ENCODE measurements at places on chromosomes 6 and 20.

DNA sequence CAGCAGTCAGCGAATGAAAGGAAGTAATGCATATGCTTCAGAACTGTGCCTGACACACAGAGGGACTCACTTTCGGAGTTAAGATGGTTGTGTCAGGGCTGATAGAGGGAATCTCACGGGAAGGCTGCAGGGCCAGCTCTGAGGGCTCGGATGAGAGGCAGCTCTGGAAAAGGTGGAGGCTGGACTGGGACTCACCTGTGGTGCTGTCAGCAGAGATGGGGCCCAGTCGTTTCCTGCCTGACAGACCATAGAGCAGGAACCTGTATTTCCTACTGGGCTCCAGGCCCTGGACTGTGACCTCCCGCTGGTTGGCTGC, 9.3 kb downstream of the CYP21A2 start:
- no peak for DNase-seq

- no peak for DNase-seq
These were observed 322.8 kb upstream of the GJE1 start for GRCh38 chr6:141809901-141810300.

DNA sequence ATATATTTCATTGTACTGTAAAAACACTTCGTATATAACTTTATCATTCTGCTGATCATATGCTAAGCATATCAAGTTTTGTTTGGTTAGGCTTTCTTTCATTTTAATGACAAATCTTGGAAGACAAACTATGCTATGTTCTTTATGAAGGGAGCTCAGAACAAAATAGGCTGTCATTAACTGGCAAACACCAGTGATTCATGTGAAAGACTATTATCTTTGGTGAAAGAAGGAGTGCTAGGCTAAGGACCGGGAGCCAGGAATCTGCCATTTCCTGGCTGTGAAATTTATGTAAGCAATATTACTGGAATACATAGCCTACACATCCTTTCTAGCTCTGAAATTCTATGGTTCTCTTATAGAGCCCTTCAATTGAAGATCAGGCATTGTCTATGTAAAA, 136.2 kb upstream of the CCN2 start:
- no peak for DNase-seq

DNA sequence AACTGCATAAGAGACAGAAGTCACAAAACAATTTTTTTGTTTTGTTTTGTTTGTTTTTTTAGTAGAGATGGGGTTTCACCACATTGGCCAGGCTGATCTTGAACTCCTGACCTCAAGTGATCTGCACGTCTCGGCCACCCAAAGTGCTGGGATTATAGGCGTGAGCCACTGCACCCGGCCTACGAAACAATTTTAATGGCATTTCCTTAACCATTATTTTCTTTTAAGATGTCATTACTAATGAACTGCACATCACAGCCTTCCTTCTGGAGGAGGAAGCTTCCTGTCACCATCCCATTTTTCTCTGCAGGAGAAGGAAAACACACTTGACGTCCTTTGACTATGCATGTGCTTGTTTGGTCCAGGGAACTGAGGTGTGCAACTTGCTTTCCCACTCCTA, 125.3 kb upstream of the AKIRIN2 start:
- DNase-seq: no peak

DNA sequence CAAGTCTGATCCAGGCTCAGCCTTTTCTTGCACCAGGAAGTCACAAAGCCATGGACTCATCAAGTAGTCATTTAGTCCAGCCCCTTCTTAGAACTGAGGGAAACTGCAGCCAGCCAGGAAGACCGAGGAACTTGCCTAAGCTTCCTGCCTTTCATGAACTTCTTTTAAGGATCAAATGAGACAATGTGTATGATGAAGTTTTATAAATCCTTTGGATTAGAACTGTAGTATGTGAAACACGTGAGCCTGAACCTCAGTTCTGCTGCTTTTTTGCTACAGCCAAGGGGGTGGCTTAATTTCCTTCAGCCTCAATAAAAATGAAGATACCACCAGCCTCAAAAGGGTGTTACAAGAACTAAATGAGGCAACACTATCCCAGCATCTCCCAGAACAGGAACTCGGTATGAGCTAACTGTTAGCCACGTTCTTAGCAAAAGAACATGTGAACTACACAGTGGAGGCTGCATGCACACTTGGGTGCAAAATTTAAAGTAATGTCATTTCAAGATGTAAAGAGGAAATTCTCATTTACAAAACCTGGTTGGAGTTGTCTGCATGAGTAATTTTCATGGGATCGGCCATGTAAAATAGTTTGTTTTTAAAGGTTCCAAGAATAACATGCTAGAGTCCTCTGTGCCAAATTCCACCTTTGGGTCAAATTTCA, 76.0 kb upstream of the TBC1D7 start:
- no peak for DNase-seq

- DNase-seq: no peak
These were observed 49.9 kb upstream of the KLHL31 start for GRCh38 chr6:53715434-53715833.

DNA sequence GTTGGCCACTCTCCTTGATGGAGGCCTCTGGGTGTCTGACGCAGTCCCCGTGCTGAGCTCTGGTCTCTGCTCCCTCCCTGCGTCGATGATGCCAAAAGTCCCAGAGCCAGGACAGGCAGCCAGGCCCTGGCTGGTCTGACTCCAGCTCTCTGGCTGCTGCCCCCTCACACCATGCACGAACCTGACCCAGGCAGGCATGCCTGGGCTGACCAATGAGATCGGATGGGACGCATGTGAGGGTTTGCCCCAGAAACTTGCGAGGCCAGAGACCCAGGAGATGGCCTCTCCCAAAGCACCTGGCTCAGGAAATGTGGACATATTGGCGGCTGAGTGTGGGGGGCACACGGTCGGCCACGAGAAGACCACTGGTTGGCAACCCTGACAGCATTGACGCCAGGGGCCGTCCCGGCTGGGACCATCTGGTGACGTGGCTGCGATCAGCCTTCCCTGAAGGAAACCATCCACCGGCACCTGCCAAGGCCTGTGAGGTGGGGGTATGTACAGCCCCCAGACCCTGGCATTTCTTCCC, 51.2 kb upstream of the FRMD1 start:
- DNase-seq: no peak

DNA sequence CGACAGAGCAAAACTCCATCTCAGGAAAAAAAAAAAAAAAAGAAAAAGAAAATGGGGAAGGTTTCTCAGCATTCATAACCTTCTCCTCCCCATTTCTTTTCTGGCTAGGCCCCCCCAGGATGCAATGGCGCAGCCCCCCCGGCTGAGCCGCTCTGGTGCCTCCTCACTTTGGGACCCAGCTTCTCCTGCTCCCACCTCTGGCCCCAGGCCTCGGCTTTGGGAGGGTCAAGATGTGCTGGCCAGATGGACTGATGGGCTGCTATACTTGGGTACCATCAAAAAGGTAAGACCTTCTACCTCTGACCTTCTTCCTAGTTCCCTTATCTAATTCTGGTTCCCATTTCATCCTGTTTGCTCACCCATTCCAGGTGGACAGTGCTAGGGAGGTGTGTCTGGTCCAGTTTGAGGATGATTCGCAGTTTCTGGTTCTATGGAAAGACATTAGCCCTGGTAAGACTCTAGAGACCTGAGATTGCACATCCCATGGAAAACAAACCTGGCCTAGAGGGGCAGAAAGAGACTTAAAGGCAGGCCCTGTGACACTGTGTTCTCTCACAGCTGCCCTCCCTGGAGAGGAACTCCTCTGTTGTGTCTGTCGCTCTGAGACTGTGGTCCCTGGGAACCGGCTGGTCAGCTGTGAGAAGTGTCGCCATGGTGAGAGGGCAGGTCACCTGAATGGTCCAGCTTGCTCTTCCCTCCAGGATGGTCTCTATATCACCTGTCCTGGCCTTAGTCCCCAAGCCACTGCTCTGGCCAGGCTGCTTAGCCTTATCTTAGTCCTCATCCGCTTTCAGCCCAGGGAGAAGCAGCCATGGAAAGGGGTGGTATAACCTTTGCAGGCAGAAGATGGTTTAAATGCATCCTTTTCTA, 1.6 kb downstream of the PHF1 start:
- DNase-seq: no peak

GRCh38 chr6:128516514-128516898, 3.9 kb downstream of the PTPRK start:
- no peak for DNase-seq

- no peak for DNase-seq
These were observed 382 bp downstream of the SFT2D1 start for GRCh38 chr6:166341977-166342348.

GRCh38 chr20:53833333-53834061, 236.9 kb downstream of the BCAS1 start:
- no peak for DNase-seq

GRCh38 chr6:18600255-18600654, 213.1 kb downstream of the RNF144B start:
- DNase-seq: no peak

DNA sequence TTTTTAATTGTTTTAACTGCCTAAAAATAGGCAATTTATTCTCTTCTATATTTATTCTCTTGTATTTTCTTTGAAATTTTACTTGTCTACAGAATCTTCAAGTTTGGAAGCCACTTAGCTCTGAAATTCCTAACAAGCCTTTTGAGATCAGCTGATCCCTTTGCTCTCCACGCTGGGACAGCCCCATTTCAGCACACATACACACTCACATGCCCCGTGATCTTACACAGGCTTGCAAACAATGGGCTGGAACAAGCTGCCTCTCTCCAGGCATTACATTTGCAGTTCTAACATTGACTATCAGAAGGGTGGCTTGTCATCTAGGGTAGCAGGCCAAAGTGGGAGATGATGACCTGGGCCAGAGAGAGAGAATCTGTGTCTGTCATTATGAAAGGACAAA, 62.1 kb upstream of the RAB32 start:
- no peak for DNase-seq

- no peak for DNase-seq
These were observed 31.9 kb downstream of the NSFL1C start for GRCh38 chr20:1434571-1435336.

DNA sequence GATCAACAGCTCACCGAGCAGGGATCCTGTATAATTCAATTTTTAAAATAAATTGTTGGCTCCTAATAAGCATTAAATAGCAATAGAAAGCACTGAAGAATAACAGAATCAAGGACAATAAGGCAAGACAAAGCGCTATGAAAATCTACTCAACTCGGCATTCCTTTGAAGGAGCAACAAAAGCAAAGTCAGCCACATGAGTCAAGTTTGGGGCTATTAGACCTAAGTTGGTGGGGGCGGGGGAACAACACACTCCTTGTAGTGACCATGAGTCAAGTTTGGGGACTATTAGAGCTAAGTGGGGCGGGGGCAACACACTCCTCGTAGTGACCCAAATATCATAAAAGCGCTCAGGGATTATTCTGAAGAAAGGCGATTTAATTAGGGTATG, 120.0 kb downstream of the FOXC1 start:
- no peak for DNase-seq

GRCh38 chr6:132401618-132402285, 477 bp upstream of the MOXD1 start:
- DNase-seq: no peak

- DNase-seq: no peak
These were observed 267.9 kb downstream of the CLVS2 start for GRCh38 chr6:123263981-123264380.

DNA sequence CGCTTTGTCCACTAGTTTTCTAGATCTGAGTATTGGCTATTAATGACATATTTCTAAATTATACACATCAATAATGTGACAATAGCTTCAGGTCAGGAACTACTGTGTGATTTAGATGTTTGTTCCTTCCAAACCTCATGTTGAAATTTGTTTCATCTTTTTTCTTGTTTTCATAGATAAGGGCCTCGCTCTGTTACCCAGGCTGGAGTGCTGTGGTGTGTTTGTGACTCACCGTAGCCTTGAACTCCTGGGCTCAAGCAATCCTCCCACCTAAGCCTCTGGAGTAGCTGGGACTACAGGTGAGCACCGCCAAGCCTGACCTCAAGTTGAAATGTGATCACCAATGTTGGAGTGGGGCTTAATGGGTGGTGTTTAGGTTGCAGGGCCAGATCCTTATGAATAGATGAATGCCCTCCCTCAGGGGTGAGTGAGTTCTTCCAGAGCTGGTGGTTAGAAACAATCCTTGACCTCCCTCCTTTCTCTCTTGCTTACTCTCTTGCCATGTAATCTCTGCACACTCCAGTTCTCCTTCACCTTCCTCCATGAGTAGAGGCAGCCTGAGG, 5.9 kb upstream of the NQO2 start:
- no peak for DNase-seq

- DNase-seq: no peak
These were observed 41.8 kb upstream of the MTRF1L start for GRCh38 chr6:153044295-153044694.
